ENCODE measurements at places on chromosomes 3 and 15.

GRCh38 chr3:57652203-57652602 is 40.7 kb downstream of the DENND6A start:
- DNase-seq: no peak
- H3K4me1 ChIP-seq: no peaks in the 10 kb centered on the region
- H3K27ac ChIP-seq: no peak overlapping the region
- peaks cover 15% of the 10 kb centered on the region for H3K36me3 ChIP-seq

DNA sequence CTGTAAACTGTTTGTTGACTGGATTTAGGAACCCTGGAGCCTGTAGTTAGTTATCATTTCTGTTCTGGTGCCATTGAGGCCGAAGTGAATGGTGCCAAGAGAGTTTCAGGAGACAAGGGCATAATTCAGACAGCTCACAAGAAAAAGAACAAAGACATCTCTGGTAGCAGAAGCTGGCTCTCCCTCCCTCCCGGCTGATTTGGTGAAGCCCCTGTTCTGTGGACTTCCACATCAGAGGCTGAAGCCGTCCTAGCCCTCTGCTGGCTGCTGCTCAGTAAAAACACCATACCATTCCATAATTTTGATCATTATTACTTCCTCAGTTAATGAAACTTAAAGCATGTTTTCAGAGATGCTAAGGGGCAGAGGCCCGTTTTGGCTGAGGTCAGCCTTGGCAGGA is 381.2 kb upstream of the WNT5A start:
- no peak overlapping the region for H3K27ac ChIP-seq
- H3K4me1 ChIP-seq: no peaks in the 10 kb centered on the region
- no peaks in the 10 kb centered on the region for H3K36me3 ChIP-seq

GRCh38 chr3:62467966-62468722 is 94.8 kb upstream of the FEZF2 start:
- no peak for DNase-seq
- no peaks in the 10 kb centered on the region for H3K36me3 ChIP-seq
- H3K4me1 ChIP-seq: no peaks in the 10 kb centered on the region
- H3K27ac ChIP-seq: no peak overlapping the region
- H3K4me3 ChIP-seq: no peak overlapping the region

- H3K27ac ChIP-seq: no peak overlapping the region
- H3K27me3 ChIP-seq: no peaks in the 10 kb centered on the region
- no peak overlapping the region for H3K4me3 ChIP-seq
- peaks cover 15% of the 10 kb centered on the region for H3K36me3 ChIP-seq
Observed at GRCh38 chr3:11300970-11301369, 28.8 kb downstream of the ATG7 start.

DNA sequence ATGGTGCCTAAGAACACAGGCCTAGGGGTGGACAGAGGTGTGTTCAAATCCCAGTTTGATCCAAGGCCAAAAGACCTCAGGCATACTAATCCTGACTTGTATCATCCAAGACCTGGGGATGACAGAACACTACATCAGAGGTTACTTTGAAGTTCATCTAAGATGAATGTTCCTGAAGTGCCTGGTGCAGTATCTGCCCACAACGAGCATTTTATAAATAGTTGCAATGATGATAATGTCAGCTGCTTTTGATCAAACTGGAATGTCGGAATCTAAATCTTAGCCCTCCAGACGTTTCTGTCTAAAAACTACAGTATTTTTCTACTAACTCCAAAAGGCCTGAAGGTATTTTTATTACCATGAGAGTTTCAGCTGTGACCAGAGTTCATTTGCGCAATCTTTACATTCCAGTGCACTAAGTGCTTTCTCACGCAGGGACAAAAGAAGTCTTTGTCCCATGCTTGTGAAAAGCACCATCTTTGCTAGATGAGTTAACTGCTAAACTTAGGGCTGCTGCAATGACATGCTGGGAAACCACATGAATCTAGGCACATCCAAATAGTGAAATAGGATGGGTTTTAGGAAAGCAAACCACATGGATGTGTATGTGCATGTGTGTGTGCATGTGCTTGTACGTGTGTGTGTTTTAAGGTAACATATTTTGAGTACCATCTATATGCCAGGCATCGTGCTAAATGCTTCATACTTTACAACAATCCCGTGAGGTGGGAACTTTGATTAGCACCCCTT is 18.1 kb downstream of the ANXA2 start:
- H3K4me3 ChIP-seq: no peak overlapping the region
- H3K27me3 ChIP-seq: no peaks in the 10 kb centered on the region
- H3K36me3 ChIP-seq: no peaks in the 10 kb centered on the region
- peaks cover 98% of the 10 kb centered on the region for H3K4me1 ChIP-seq

- H3K27me3 ChIP-seq: no peaks in the 10 kb centered on the region
- H3K4me3 ChIP-seq: no peak overlapping the region
- H3K4me1 ChIP-seq: no peaks in the 10 kb centered on the region
- no peak for DNase-seq
Observed at GRCh38 chr3:4234889-4235288, 68.3 kb upstream of the SETMAR start.

DNA sequence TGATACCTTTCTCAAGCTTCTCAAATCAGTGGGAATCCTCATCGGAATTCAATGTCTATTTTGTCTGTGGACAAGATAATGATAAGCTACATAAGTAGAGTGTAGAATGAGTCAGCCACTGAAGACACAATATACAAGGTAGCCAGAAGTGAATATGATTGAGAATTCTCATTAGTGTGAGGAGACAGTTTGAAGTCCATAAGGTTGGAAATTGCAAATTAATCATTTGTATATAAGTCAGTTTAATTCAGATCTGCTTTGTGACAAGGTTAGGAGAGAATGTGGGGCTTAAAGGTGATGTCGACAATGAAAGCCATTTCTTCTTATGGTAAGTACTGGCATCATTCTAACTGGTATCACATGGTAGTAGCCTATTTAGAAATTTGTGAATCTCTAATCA is 4.2 kb downstream of the ARPP21 start:
- H3K27ac ChIP-seq: no peak overlapping the region
- peaks cover 14% of the 10 kb centered on the region for H3K4me1 ChIP-seq
- H3K4me3 ChIP-seq: no peak overlapping the region
- DNase-seq: no peak
- H3K36me3 ChIP-seq: no peaks in the 10 kb centered on the region

- peaks cover 59% of the 10 kb centered on the region for H3K4me1 ChIP-seq
- H3K4me3 ChIP-seq: no peak overlapping the region
- peak overlapping the region; percentile 85 for H3K27ac ChIP-seq
- no peaks in the 10 kb centered on the region for H3K27me3 ChIP-seq
Observed at GRCh38 chr15:57609805-57610529, 18.3 kb downstream of the MYZAP start.

DNA sequence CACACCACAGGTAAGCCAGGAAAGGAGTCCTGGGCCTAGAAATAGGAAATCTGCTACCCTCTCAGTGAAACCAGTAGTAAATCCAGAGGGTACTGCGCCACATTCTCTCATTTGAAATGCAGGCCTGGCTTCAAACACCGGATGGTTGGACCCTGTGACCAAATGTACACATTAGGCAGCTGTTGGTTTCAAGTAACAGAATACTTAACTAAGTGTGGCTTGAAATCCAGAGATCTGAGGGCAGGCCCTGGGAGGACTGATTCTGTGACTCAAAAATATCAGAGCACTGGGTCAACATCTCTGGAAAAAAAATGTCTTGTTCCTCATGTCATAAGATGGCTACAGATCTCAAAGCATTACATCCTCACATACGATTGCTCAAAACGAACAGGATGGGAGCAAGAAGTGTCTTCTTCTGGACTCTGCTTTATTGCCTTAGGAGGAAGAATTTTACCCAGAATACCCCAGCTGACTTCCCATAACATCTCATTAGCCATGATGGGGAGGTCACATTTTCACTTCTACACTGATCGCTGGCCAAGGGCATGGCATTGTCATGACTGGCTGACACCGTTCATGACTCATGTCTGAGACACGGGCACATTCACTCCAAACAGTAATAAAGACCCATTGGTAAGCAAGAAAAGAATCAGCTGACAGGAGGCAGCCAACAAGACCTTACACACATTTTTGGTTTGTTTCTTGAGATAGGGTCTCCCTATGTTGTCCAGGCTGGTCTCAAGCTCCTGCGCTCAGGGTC is 166.0 kb downstream of the ARRDC4 start:
- H3K36me3 ChIP-seq: no peaks in the 10 kb centered on the region
- H3K4me1 ChIP-seq: peaks cover 6% of the 10 kb centered on the region
- no peak overlapping the region for H3K4me3 ChIP-seq
- no peak overlapping the region for H3K27ac ChIP-seq
- no peak for DNase-seq

GRCh38 chr3:14275962-14276909 is 97.6 kb downstream of the LSM3 start:
- no peaks in the 10 kb centered on the region for H3K4me1 ChIP-seq
- H3K27me3 ChIP-seq: no peaks in the 10 kb centered on the region
- no peaks in the 10 kb centered on the region for H3K36me3 ChIP-seq
- no peak for DNase-seq
- H3K27ac ChIP-seq: no peak overlapping the region

DNA sequence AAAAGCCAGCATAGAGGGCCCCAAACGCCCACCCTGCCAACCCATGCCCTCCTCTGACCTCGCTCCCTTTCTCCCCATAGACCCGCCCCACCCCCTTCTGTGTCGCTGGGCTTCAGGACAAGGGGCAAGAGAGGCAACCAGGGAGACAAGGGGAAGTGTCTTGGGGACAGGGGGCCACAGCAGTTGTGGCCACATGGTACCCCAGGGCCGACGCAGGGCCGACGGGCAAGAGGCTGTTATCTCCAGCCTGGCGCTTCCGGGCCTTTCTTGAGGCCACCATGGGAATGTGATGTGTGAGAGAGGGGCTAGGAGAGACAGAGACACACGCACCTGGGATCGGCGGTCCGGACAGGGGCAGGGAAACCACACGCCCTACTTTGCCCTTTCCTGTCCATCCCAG is 3.4 kb upstream of the HAPLN3 start:
- no peak overlapping the region for H3K27ac ChIP-seq
- peaks cover 66% of the 10 kb centered on the region for H3K4me1 ChIP-seq
- DNase-seq: no peak
- H3K4me3 ChIP-seq: no peak overlapping the region
- H3K27me3 ChIP-seq: no peaks in the 10 kb centered on the region

- no peaks in the 10 kb centered on the region for H3K27me3 ChIP-seq
- H3K4me3 ChIP-seq: no peak overlapping the region
- H3K4me1 ChIP-seq: no peaks in the 10 kb centered on the region
- DNase-seq: no peak
Observed at GRCh38 chr3:191648787-191649186, 187.8 kb downstream of the PYDC2 start.
